KG1 (cell line): ENCODE measurements at places on chromosomes 5 and 9.

GRCh38 chr9:126893079-126893478 is 21.5 kb upstream of the RALGPS1 start:
- DNase-seq, result no peak

GRCh38 chr5:136115183-136115865 is 17.3 kb upstream of the SMAD5 start:
- no peak for DNase-seq

GRCh38 chr5:137954131-137954879 is 65.0 kb downstream of the PKD2L2 start:
- DNase-seq, result no peak

DNA sequence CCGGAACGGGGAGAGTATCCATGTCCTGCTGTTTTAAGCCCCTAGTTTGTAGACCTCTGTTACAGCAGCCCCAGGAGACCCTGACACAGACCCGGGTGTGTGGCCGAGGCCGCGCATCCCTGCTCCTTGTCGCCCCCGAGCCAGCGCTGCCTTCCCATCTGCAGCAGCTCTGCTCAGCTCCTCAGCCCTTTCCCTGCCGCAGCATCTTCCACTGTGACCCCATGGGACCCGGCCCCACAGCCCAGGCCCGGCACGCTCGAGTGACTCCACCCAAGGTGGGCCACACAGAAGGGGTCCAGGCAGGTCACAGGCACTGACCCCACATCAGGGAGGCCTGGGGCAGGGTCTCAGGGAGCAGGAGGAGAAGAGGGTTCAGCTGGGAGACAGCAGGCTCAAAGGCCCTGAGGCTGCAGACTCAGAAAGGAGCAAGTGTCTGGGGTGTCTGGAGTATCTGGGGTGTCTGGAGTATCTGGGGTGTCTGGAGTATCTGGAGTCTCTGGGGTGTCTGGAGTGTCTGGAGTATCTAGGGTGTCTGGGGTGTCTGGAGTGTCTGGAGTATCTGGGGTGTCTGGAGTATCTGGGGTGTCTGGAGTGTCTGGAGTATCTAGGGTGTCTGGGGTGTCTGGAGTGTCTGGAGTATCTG is 31.2 kb downstream of the LHX3 start:
- no peak for DNase-seq

DNA sequence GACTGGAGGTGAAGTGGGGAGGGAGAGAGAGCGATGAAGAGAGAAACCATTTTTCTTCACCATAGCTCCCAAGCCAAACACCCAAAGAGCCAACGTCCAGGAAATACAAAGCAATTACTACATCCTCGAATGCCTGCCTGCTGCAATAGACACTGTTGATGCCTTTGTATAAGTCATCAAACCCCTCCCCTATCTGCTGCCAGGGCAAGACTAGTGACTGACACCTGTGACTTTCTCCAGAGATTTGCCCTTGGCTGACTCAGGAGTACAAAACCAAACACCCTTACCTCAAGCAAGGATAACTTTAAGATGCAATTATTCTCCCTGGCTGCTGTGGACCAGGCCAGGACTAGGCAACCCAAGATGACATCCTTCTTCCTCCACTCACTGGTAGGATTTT is 81.8 kb upstream of the RASA1 start:
- DNase-seq, result no peak

DNA sequence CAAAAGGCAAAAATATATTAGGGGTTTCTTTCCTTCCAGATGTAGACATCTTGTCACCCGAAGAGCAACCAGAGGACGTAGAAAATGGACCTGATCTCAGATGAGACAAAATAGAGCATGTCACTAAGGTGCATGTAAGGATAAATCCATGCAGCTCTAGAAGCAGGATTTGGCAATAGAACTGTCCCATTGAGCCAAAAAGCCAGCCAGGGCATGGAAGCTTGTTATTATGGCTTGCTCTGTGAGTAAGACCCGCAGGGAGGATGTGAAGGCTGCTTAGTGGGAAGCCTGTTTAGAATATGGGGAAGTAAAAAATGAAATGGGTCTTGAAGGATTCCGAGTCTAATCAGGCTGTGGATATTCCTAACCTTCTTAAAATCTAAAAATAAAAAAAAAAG is 165.6 kb upstream of the MPDZ start:
- DNase-seq, result no peak
